ENCODE measurements at places on chromosomes 7 and 10. TPM values are rescaled to one million over a fixed set of nuclear protein-coding genes. Genes with fewer than 3 reads are reported as not detected.
A peak's percentile ranks its signal among the peaks of the same experiment; 100 is the strongest.

DNA sequence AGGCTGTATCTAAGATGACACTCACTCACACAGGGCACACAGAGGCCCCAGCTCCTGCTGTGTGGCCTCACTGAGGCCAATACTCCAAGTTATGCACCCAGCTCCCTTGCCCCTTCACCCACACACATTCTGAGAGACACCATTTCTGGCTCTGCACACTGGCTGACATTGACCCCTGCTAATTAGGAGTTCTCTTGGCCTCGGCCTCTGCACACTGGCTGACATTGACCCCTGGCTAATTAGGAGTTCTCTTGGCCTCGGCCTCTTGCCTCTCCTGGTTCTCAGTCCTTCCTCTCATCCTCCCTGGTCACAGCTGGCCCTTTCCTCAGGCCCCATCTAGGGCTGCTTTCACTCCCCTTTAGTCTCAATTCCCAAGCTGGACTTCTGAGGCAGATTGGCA, 97.3 kb downstream of the GRID1 start:
- no peak for DNase-seq

The MEIG1 gene
- polyA plus RNA-seq: 0.91 TPM

The COX19 gene
- polyA plus RNA-seq: 11.6 TPM

- no peak for DNase-seq
Measured at GRCh38 chr7:130369110-130369711, 11.1 kb upstream of the CPA1 start.

The PEX1 gene
- 23.3 TPM for polyA plus RNA-seq

The HTRA1 gene
- polyA plus RNA-seq: 74.3 TPM

The ANKRD2 gene
- polyA plus RNA-seq: 48.1 TPM

The LRIT1 gene
- not detected for polyA plus RNA-seq

The PAPOLB gene
- polyA plus RNA-seq: 0.05 TPM

The CLDN15 gene
- polyA plus RNA-seq: 7.4 TPM

DNA sequence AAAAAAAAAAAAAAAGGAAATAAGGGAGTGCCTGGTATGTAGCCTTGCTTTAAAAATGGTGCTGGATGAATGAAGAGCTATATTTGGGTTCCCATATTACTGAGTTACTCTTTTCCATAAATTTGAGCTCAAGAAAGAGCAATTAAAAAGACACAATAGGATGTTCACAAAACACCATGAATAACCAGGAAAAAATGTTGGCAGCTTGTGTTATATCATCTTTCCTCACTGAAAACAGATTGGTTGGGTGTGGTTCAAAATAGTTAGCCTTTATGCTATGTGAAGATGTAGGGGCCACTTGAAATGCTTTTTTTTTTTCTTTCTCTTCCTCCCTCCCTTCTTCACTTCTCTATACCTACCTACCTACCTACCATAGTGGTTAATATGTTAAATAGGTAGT, 256.9 kb downstream of the STK31 start:
- DNase-seq: no peak

DNA sequence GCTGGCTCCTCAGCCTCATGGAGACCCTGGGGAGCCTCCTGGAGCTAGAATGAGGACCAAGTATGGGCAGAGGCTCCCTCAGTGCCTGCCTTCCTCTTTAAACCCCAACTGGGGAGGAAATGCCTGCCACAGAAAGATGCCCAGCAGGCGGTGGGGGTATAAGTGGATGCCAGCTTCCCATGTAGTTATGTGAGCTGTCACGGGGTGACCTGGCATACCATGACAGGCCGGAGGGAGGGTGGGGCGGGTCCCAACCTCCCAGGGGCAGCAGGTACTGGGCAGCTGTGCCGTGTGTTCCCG, 35.0 kb downstream of the COL13A1 start:
- DNase-seq: no peak

- no peak for DNase-seq
Measured at GRCh38 chr10:48431871-48432270, 125.4 kb downstream of the MAPK8 start.

GRCh38 chr10:29386342-29386999, 97.6 kb downstream of the LYZL1 start:
- DNase-seq: no peak

DNA sequence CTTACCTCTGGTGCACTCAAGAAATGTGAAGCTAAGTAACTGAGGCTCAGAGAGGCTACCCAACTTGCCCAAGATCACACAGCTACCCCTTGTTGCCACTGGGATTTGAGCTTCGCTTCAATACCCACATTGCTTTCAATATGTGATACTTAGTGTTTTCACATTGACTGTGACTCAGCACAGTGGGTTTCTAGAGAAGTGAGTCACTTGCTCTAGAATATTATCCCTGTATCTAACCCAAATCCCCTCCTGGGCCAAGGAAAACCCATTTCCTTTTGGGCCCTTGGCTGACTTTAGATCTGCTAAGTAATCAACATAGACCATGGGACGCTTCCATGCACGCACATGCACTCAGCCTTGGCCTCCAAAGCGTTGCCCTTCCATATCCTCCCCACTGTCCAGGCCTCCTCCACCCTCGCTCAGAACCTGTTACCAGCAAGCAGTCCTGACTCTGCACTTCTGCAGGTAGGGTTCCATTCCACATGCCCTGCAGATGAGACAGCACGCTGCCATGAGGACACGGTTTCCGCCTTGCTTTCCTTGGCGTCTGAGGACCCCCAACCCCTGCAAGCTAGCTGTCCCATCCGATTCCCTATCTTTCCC, 87.7 kb upstream of the CHST15 start:
- no peak for DNase-seq

GRCh38 chr10:35074266-35074665, 15.9 kb downstream of the CUL2 start:
- DNase-seq: no peak

DNA sequence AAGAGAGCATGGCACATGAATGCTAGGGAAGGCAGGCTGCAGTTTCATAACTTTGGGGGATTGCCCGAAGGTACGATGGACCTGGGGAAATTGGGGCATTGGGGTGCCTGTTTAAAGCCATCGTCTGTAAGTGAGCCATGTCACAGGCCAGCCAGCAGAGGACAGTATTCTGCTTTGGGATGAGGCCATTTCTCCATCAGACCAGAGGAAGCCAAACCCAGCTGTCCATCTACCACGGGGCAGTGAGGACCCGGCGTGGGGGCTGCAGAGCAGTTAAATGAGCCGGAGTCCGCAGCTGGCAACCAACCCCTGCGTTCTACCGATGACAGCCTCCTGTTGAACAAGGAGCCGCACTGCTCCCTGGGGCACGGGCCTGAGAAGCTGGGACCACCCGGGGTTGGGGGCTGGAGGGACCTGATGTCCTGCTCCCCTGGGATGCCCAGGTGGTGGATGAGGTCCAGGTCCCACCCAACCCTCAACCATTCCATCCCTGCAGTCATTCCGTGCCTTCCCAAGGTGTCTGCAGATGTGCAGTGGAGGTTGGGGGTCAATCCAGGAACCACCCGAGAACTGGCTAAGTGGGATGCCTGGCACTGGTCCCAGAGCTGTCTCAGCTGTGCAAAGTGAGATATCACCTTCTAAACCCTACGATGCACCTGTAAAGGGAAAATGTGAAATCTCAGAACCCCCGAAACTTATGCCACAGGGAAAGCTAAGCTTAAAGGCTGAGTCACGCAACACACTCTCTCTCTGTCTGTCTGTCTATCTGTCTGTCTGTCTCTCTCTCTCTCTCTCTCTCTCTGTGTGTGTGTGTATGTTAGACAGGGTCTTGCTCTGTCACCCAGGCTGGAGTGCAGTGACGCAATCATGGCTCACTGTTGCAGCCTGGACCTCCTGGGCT, 12.1 kb upstream of the RHBDD2 start:
- DNase-seq: no peak

The DOCK4 gene
- polyA plus RNA-seq: 7.5 TPM

- DNase-seq: no peak
Measured at GRCh38 chr7:79464051-79464450, 10.6 kb upstream of the MAGI2 start.

- DNase-seq: no peak
Measured at GRCh38 chr7:112132051-112132694, 74.0 kb downstream of the DOCK4 start.

GRCh38 chr7:28674359-28674782, 262.1 kb downstream of the CREB5 start:
- DNase-seq: no peak

- no peak for DNase-seq
Measured at GRCh38 chr10:71372882-71373495, 23.7 kb upstream of the CDH23 start.

DNA sequence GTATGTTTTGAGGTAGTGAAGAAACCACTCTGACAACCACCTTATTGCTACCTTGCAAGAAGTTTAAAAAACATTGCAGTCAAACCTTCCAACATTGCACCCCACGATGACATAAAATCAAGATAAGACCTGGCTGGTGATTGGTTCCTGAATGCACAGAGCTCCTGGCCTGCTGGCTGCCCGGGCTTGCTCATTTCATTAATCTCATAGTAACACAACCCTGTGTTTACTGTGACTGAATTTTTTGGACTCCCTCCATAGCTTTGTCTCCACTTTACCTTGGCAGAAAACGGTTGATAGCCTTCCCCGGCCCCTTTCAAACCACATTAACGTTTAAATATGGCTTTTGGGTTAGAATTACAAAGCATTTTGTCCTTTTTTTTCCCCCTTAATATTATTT, 27.5 kb downstream of the VWA2 start:
- no peak for DNase-seq

The SMKR1 gene
- 0.14 TPM for polyA plus RNA-seq

The DYNC1I1 gene
- 0.68 TPM for polyA plus RNA-seq

DNA sequence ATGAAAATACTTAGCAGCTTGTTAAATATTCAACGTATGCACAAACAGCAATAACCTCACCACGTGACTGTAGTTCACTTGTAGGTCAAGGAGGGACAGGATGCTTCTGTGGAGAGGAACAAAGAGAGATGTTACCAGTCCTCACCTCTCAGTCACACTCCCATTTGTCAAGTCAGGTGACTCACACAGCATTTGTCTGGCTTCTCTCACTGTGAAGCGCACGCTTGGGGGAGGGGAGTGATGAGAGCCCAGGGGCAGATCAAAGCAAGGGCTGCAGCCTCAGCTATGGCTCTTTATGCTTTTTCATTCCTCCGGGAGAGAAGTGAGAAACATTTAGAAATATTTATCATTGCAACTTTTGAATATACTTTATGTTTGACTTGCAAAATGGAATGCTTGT, 2.9 kb upstream of the RBM20 start:
- DNase-seq: no peak

- no peak for DNase-seq
Measured at GRCh38 chr7:36633377-36633776, 90.9 kb downstream of the AOAH start.

DNA sequence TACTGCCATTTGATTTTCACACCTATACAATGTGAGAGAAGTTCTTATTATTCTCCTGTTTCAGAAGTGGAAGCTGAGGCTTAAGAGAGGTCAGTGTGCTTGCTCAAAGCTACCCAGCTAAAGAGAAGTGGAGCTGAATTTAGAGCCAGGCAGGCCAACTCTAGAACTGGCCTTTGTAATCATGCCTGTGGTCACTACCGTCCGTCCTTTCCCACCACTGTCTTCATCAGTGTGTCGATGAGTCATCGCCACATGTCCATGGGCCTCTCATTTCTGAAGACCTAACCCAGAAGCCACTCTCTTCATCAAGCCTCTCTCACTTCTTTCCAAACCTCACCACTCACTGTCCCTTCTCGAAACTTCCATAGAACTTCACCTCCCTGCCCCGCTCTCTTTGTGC, 237.8 kb downstream of the KIAA1217 start:
- DNase-seq: no peak

DNA sequence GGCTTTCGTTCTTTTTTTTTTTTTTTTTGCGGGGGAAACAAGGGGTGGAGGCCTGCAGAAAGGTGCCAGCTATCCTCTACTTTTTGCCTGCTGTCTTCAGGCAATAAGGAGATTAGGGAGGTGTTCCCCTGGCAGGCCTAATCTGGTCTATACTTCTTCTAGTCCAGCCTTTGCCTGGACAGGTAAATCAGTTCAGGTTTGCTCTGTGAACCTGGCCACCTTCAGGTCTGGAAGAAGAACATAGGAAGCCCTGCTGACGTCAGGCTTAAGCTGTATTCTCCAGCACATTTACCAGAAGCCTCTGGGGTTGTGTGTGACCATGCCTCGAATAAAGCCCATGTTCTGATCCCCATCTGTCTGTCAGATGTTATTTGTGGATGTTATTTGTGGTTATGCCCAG, 115.4 kb downstream of the SDK1 start:
- DNase-seq: no peak

GRCh38 chr10:124323806-124324205, 94.9 kb downstream of the OAT start:
- no peak for DNase-seq

DNA sequence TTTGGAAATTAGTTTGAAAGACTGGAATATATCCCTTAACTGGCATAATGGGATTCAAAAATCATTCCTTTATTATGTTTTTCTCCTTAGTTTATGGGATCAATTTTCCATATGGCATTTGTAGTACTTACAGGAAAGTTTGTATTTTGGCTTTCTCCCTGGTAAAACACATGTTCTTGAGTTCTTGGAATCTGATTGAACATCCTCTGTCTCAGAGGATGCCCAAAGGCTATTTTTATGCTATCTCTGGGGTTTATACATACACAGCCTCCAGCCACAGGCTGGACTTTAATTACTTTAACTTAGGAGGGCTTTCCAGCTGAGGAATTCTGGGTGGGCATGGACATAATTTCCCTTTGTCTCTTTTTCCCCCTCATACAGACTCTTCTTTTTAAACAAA, 236.4 kb downstream of the HGF start:
- DNase-seq: peak; percentile 43

The NYAP1 gene
- 1.8 TPM for polyA plus RNA-seq

DNA sequence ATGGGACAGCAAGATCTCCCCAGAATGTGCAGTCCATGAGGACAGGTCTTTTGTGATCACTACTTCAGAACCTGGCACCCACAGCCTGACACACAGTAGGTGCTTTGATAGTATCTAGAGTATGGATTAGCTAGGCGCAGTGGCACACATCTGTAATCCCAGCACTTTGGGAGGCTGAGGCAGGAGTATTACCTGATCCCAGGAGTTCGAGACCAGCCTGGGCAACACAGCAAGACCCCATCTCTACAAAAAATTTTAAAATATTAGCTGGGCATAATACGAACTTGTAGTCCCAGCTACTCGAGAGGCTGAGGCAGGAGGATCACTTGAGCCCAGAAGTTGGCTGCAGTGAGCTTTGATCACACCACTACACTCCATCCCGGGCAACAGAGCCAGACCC, 22.3 kb upstream of the ARPC1B start:
- DNase-seq: no peak

DNA sequence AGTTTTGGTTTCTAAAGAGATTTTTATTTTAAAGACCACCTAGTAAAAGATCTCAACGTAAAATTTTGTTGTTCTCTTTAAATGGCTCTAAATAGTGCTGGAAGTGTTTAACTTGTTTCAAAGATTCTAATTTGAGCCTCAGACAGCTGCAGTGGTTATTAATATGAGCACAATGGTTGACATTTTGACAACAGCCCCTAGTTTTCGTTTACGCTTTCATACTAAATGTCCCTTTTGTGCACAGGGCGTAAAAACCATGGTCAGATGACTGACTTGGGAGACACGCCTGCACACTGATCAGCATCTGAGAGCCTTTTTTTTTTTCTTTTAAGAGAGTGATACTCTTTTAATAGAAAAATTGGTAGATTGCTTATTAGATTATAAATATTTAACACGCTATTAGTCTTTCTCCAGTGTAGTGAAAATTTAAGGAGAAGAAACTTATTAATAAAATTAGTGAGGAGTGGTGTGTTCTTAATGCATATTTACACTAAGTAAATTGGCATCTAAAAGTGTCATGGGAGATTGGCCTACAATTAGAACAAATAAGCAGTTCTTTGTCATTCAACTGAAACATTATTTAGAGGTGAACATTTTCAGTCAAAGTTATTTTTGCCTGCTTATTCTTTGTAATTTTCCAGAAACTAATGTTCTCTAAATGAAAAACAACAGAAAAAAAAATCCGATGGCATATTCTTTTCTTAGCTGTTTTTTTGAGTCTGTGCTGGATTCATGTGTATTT, 182.8 kb upstream of the PHYHIPL start:
- no peak for DNase-seq

The AKR1D1 gene
- polyA plus RNA-seq: 0.06 TPM

Measured in forelimb muscle (tissue), 1 donor.